ENCODE measurements at places on chromosomes 6 and 20.

DNA sequence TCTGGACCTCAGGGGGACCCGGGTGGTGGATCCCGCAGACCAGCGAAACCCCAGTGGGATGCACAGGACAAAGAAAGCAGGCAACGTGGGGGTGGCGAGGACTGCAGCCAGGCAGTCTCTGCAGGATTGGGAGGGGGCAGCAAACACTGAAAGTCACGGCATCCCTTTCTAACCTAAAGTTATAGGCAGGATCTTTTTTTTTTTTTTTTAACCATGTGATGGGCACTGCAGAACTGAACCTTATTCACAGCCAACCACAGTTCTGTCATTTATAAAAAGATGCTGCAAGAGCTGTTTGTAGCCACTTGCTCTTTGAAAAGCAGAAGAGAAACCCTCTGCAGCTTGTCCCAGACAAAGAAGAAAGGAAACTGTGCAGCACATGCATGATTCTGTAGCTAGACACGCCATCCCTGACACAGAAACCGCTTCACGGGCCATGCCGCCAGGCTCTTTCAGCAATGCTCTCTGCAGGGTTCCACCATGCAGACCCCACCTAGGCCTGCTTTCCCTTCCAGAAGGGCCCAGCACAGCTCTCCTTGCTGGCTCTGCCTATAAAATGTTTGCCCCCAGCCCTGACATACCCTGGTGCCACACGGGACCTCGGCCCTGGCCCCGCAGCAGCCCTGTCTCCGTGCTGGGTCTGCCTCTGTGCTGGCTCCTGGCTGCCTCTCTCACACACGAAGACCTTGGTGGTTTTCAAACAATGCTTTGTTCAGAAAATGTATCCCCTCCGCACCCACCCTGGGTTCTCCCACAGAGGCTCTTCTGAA lies 70.8 kb downstream of the PYGB start:
- DNase-seq, result no peak

DNA sequence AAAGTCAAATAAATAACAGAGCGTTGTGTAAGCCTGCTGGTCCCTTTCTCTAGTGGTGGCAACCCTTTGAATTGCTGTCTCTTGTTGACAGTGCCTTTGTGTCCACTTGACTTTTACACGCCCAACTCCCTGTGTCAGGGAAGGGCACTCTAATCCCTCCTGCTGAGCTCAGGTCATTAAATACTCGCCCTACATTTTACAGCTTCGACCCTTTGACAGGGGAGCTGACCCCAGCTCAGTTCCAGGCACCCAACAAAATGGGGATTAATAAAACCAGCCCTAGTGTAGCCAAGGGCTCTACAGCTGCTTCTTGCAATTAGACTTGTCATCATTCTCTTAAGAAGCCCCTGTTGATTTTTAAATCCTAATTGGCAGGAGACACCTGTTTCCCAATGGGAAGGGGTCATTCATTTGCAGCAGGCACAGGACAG lies 308.2 kb downstream of the EYA4 start:
- DNase-seq, result no peak

DNA sequence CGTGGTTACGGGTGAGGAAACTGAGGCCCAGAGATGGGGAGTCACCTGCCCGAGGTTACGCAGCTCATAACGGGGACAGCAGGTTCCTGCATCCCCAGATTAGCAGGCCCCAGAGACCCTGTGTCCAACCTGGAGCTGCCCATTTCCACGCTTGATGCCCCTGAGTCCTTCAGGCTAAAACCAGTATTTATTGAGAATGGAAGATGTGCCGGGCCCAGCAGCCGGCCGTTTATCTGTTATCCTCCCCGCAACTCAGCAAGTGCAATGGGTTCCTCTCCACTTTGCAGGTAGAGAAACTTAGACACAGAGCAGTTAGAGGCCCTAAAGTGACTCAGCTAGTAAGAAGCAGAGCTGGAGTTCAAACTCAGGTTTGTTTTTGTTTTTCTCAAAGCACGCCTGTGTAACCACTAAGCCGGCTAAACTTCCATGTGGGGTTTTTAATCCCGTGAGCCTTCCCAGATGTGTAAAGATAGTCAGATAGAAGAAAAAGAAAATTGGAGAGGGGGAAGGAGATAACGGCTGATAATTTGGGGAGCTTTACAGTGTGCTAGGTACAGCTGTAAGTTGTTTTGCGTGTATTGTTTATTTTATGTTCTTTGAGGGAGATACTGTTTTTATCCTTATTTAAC lies 775 bp downstream of the PFDN4 start:
- DNase-seq, result no peak

DNA sequence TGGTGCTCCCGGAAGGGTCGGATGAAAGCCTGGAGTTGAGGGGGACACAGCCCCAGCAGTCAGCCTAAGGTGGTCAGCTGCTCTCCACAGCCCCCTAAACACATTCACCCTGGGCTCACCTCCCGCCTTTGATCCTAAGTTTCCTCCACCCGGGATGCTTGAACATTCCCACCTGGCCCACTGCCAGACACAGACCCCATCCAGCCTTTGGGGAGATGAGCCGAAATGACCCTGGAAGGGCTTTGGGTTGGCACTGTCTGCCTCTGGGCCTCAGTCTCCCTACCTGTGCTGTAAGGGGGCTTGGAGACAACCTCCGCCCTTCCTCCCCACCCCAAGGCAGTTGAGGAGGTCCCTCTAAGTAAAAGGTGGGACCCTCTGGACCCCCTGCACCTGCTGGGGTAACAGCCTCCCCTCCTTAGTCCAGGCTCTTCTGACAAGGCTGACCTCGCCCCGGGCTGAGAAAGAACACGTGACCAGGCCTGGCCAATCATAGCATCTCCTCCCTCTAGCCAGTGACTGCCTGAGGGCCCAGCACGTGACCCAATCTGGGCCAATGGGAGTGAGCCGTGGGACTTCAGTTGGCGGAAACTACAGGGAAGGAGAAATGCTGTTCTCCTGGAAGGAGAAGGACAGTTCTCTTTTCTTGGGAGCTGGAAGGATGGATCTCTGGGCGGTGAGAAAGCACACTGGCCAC lies 16.9 kb upstream of the UBE2V1 start:
- no peak for DNase-seq

DNA sequence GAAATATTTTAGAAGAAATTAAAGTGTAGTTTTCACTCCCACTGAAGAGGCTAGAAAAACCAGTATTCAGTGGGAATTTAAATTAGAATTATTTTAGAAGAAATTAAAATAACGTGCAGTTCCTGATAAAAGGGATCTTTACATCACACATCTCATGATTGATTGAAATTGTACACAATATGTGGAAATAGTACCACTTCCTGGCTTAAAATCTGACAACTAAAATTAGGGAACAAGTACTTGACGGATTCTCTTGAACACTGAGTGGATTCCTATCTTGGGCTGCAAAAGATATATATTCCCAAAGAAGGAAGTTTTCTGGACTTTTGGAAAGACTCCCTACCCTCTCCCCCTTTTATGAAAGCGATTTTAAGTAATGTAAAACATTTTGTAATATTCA lies 14.6 kb upstream of the MTCL3 start:
- no peak for DNase-seq

DNA sequence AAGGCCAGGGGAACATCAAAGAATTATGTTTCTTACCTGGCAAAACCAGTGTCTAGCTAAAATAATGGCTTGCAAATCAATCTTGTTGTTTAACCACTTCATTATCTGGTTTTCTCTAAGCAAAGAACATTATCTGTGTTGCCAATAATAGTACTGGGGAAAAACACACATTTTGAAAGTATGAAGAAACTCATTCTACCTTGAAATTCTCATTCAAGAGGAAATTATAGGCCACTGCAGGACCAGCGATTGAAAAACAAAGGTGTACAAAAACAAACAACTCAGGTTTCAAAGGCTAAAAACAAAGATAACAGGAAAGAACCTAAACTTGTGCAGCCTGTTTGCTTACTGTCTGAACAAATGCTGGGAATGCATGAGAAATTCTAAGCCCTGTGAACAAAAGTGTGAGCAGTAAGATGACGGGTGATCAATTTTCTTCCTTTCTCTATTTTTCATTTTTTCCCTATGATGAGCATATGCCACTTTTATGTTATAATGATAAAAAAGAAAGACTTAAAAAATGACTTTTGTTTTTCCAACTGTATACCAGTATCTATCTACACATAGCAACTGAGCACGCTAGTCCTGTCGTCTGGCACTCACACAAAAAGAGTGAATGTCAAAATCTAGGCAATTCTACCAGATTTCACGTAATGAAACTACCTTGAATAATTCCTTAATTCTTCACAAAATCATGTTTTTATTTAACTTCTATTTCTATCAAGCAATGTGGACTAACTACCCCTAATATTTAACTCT lies 117.9 kb downstream of the SGK1 start:
- no peak for DNase-seq

DNA sequence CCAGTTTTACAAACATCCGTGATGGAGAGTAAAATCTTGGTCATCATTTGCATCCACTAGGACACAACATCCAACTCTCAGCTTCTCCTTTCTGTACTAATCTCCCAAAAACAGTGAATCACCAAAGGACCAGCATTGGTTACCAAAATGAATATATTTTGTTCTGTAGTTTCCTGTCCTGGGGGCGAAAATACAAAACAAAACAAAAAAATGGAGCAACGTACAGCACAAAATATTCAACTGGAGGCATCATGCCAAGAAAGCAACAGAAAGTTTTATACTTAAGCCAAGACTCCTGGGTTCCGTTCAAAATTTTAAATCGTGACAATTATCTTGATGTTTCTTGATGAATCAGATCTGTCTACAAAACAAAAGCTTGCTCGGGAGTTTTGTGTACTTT lies 126.6 kb upstream of the CCDC28A start:
- no peak for DNase-seq

DNA sequence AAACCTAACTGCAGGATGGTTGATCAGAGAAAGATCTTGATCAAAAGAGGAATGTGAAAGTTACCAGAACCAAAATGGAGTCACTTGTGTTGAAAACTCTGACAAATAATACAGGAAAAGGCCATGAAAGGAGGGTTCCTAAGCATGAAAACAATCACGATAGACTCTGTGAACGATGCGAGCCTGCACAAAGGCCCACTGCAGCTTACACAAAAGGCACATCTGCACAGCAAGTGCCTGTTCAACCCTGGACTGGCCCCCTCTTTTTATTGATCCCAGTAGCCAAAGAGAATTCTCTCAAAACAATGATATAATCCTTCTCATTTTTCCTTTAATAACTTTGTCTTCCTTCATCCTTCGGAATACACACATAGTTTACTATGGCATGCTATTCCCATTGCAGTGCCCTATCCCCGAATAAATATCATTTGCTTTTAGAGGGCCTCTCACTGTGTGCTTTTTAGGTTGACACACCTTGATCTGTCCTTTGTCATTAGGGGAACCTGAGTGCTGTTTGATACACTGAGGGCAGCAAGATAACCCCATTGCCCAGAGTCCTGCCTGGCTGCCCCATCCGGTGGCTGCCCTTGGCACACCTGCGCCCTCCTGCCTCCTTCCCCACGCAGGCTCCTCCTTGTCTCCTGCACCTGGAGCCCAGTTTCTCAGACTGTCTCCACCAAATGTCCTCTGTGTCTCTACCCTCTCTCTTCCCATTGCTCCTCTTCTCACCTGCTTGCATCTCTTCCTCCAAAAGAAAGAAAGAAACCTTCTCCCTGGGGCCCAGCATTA lies 98.3 kb upstream of the FRMD1 start:
- DNase-seq, result no peak

DNA sequence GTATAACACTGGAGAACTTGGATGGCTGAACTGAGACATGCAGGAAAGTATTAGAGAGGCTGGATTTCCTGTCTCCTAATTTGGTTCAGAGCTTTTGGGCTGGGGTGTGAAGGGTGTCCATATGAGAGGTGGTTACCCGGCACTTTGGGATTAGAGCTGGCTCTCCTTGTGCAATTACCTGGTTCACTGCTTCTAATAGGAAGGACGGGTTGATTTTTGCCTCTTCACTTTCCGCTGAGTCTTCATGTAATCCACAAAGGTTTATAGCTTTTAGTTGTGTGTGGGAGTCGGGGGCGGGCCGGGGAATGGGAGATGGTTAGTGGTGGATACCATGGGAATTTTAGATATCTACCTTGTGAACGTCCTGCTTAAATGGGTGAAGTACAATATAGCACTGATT lies 151.5 kb downstream of the BTBD3 start:
- no peak for DNase-seq

DNA sequence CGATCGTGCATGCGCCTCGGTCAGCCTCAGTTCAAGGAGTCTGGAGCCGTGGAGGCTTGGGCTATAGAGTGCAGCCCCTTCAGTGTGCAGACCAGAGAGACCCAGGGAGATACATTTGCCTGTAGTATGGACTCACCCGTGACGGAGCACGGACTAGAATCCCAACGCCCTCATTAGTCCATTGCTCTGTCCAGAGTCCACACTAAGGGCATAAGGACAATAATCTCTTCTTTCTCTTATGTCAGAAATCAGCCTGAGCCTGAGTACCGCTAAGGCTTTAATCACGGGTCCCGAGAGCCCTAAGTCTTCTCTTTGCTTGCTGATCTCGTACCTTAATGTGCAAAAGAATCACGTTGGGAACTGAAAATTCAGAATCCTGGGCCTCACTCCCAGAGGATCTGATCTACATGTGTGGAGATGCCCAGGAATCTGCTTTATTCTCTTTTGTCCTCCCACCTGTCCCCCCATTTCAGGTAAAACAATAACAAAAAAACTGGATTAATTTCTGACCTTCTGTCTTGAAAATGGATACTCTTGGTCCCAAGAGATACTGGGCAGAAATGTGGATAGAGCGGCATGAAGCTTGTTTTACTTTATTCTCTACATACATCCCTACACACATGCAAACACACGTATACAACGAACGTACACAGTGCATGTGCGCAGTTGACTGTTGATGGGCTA lies 671 bp downstream of the BPHL start:
- DNase-seq, result no peak

- DNase-seq, result no peak
Measured at GRCh38 chr6:85865420-85866369, 223.0 kb upstream of the SYNCRIP start.

GRCh38 chr6:77136086-77136485 lies 327.2 kb downstream of the HTR1B start:
- no peak for DNase-seq

DNA sequence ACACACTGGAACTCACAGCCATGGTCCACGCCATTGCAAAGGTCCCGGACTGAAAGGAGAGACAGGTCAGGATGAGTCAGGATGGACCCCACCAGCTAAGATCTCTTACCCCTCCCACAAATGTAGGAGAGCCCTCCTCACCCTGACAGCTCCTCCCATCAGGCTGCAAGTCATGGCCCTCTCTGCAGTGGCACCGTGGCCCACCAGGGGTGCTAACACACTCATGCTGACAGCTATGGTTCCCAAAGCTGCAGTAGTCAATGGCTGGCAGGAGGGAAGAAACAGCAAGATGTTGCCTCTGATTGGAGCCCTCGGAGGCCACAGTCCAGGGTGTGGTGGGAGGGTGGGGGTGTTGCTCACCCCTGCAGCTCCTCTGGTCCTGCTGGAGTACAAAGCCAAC lies 5.7 kb upstream of the RBPJL start:
- DNase-seq, result no peak

GRCh38 chr6:36147294-36147693 lies 17.0 kb downstream of the MAPK13 start:
- no peak for DNase-seq

- DNase-seq, result no peak
Measured at GRCh38 chr6:99739526-99739925, 132.9 kb downstream of the PRDM13 start.
